ENCODE measurements at places on chromosomes 1 and 21.

DNA sequence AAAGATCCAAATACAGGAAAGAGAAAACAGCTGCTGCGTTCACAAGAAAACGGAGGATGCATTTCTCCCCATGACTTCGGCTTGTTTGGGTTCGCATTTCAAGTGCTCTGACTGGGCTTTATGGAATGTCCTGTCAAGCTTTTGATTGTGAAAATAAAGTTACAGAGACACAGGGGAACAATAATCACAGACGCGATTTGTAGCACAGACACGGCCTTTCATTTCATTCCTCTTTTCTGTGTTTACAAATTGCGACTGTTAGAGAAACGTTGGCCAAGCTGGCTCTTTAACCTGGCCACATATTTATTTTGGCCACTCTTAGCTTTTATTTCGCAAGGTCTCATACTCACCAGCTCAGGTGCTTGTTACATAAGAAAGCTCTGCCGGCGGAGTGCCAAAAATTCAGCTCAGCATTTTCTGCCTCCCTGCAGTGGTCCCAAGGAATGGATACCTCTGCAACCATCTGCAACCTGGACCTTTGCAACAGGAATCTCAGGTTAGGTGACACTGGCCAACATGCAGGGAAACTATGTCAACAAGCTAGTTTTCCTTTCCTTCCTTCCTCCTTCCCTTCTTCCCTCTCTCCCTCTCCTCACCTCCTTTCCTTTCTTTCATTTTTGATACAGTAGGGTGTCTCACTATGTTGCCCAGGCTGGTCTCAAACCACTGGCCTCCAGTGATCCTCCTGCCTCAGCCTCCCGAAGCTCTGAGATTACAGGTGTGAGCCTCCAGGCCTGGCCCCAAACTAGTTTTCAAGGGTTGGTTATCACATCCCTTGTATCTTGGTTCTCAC is 58.2 kb upstream of the SLC45A1 start:
- no peak for DNase-seq

DNA sequence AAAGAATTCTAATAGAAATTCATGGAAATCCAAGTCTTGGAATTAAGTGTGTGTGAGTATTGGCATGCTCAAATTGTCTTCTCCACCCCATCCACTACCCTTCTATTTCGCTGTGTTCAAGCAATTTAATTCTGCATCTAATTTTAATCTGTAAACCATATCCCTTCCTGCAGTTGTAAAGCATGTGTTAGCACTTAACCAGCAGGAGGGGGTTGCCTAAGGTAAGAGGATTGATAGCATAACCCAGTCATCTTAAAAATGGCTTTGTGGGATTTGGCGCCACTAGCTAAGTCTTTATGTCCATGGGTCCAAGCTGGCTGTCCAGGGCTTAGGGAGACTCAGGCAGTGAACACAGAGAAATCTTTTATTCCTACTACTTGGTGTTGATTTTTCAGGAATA is 210.3 kb downstream of the PTPRC start:
- no peak for DNase-seq

DNA sequence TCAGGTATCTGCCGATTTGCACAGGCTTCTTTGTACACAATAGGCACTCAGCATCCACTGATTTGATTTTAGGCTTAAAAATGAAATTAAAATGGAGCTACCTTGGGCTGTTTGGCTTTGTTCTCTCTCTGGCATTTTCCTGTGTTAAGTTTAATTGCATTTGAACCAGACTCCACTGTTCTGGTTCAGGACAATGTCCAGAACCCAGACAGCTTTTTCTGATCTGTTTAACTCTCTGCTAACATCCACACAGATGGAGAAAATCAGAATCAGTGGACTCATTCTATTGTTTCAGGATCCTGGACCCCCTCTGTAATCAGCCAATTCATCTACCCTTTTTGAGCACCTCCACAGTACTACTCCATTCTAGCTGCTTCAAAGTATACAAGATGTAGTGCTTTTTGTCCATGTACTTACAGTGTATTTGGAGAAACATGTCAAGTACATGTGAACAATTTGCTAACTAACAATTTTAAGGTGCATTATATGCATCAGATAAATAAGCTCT is 248.1 kb downstream of the PTBP2 start:
- no peak for DNase-seq

DNA sequence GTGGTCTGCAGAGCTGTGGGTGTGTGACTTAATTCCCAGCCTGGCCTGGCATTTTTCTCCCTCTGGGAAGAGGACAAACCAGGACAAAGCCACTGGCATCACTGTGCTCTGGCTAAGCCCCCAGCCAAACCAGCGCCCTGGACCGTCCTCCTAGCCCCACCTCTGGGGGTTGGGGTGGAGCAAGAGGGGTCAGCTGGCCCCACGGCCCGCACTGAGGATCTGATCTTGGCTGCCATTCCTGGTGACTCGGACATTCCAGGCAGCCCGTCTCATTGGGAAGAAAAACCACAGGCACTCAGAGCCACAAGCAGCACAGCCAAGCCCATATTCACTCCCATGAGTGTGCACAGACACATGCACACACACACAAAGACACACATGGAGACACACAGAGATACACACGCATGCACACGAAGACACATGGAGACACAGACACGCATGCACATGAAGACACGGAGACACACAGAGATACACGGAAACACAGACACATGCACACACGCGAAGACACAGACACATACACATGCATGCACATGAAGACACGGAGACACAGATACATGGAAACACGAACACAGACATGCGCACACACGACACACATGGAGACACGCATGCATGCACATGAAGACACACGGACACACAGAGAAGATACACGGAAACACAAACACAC is 2.3 kb upstream of the MXRA8 start:
- no peak for DNase-seq

DNA sequence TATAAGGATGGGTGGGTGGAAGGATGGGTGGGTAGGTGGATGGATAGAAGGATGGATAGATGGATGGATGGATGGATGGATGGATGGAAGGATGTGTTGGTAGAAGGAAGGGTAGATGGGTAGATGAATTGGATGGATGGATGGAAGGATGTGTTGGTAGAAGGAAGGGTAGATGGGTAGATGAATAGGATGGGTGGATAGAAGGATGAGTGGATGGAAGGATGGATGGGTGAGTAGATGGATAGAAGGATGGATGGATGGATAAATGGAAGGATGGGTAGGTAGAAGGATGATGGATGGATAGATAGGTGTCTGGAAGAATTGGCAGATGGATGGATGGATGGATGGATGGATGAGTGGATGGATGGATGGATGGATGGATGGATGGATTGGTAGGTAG is 6.0 kb downstream of the MASP2 start:
- DNase-seq = no peak

- DNase-seq = no peak
These were observed 2.1 kb downstream of the SLC22A15 start for GRCh38 chr1:115978292-115978941.

GRCh38 chr1:81044708-81045107 is 756.0 kb upstream of the ADGRL2 start:
- DNase-seq = no peak

- DNase-seq = no peak
These were observed 1.0 kb downstream of the ZNF687 start for GRCh38 chr1:151282883-151283725.

DNA sequence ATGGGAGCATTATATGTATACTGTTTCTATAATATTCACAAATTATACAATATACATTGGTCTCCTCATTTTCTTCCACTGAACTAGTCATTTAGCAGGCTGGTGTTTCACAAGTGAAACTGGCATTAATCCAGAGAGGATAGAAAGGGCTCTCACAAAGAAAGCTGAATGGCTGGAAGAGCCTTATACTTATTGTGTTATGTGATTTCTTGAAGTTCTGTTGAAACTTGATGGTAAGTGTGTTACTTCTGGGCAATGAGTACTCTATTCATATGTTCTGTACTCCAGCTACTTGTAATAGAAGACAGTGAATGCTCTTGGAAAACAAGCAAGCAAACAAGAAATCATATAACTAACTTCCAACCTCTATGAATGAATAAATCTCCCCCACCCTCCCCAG is 14.9 kb downstream of the STX12 start:
- no peak for DNase-seq

DNA sequence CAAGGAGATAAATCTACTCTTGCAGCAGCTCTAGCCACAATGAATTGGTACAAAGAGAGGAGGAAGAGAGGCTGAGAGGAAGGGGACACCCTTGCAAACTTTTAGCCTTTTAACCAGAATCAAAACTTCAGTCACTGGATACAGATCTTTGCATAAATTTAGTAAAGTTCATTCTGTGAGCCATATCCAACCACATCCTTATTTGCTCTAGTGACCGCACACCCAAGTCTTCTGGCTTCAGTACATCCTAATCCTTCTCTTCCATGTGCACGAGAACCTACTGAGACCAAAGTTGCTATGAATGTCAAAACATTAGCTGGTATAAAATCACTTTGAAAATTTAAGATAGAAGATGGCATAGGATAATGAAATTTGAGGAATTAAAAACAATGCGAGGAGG is 21.9 kb upstream of the PLD5 start:
- no peak for DNase-seq

- no peak for DNase-seq
These were observed 24.4 kb upstream of the WDR26 start for GRCh38 chr1:224458996-224459395.

GRCh38 chr1:116724765-116725375 is 29.4 kb upstream of the CD2 start:
- DNase-seq = no peak

GRCh38 chr1:219659684-219660083 is 46.8 kb upstream of the ZC3H11B start:
- DNase-seq = no peak

- DNase-seq = no peak
These were observed 7.8 kb downstream of the MORN1 start for GRCh38 chr1:2383576-2383975.

DNA sequence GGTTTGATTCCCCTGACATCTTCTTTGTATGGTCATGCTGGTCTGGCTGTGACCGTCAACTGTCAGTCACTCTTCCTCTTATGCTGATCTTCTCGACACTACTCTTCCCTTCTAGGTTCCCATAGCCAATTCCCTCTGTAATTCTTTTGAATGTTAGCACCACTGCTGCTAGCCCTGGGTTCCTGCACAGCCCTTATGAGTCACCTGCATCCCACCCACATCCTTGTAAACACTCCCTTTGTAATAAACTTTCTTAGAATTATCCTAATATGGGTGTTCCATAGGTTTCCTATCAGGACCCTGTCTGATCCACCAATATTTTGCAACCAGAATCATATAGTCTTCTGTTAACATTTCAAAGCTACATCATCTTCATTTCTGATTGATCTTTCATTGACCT is 37.1 kb downstream of the JUN start:
- no peak for DNase-seq

GRCh38 chr1:190169311-190170067 is 308.2 kb downstream of the BRINP3 start:
- DNase-seq = no peak

DNA sequence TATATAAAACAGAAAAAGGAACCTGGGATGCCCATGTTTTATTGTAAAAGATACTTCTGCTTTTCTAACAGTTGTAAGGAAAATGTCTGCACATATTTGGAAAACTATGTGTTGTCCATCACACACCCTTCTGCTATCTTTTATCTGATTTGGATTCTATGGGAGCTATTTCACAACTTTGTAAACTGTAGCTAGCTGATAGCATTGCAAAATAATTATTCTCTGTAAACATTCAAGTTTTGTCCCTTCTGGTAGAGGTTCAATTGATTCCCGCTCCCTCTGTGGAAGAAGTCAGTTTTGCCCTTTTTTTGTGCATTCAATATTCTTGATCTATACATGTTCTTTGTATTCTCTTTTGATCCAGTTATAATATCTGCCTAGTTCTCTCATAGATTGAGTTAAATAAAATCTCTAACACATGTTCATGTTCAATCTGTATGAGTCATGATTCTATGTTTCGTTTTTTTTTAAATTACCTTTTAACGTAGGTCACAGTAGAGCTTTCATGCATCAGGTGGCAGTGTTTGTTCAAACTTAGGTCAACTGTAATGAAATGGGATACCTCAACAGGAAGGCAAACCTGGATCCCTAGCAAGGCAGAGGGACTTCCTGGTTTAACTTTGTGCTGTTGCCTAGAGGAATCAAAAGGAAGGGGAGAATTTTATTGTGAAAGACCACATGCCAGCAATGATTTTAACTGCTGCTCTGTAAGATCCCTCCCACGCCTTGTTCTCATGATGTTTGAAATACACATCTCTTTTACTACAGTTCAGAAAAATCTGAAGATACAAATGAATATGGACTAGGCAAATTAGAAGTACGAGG is 26.0 kb upstream of the BCL9 start:
- DNase-seq = peak; percentile 46

DNA sequence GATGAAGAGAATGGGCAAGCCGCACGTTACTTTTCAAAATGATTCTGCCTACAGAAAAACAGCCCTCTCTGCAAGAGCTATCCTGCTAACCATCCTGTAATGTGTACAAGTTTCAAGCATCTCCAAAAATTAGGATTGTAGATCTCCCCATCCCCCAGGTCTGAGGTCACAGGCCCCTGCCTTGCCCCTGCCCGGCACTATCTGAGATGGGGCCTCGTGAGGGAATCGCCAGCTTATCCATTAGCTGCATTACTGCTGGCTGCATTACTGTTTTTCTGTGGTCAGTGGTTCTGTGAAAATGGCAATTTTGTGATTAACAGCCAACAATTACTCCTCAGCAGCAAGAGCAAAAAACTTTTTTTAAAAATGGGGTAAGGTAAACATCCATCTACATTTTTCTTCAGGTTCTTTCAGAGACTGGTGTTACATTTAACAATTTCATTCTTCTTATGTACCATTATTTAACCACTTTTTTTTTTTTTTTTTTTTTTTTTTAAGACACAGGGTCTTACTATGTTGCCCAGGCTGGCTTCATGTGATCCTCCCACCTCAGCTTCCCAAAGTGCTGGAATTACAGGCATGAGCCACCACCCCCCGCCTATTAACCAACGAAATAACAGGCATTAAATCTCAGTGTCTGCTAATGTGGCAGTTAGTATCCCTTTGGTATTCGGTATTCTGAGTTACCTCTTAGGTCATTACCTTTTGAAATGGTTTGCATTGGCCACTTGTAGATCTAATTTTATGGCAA is 83.8 kb downstream of the MRPL37 start:
- no peak for DNase-seq

DNA sequence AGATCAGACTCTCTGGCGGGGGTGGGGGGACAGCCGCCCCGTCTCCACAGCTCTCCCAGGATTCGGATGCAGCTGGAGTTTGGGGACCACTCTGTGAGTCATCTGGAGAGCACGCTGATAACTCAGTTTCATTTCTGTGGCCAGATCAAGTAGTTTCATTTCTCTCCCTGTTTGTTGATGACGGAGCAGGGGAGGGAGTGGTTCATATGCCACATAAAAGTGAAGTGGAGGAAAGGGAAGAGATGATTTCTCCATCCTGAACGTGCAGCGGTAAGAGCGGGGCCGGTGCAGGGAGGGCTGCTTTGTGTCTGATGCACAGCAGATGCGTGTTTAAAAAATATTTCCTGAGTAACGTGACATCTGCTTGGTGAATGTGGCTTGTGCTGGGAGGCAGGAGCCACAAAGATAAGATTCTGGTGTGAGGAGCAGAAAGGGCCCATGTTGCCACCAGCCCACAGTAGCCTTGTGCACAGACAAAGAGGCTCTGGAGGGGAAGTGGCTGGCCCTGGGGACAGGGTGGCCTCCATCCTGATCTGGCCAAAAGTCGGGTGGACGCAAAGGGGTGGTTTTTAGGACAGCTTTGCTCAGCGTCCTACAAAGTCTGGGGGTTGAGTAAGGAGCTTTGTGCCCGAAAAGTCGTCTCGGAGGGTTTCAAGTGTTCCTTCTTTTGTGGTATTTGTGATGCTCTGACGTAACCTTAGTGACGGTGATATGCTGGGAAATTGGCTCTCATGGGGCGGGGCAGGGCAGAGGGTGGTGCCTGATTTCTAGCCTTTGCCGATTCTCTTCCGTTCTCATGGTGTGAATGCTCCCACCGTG is at the start of gene MX2:
MX2 (plus strand) TSS at position 242 of the 819 bp plus-strand sequence. CDS start 14,880 bp downstream, outside the sequence.
- no peak for DNase-seq

Measured in H9 (cell line).